ENCODE measurements at places on chromosomes 13 and 19.
A peak's percentile ranks its signal among the peaks of the same experiment; 100 is the strongest.

- H3K36me3 ChIP-seq, result no peaks in the 10 kb centered on the region
- DNase-seq, result no peak
- peaks cover 4% of the 10 kb centered on the region for H3K4me1 ChIP-seq
Observed at GRCh38 chr19:8397271-8397670, 7.1 kb downstream of the RAB11B start.

GRCh38 chr19:39246951-39247669 is 1.5 kb downstream of the IFNL4 start:
- H3K4me3 ChIP-seq, result peak overlapping the region; percentile 55
- peak; percentile 90 for DNase-seq
- no peak overlapping the region for H3K27ac ChIP-seq

DNA sequence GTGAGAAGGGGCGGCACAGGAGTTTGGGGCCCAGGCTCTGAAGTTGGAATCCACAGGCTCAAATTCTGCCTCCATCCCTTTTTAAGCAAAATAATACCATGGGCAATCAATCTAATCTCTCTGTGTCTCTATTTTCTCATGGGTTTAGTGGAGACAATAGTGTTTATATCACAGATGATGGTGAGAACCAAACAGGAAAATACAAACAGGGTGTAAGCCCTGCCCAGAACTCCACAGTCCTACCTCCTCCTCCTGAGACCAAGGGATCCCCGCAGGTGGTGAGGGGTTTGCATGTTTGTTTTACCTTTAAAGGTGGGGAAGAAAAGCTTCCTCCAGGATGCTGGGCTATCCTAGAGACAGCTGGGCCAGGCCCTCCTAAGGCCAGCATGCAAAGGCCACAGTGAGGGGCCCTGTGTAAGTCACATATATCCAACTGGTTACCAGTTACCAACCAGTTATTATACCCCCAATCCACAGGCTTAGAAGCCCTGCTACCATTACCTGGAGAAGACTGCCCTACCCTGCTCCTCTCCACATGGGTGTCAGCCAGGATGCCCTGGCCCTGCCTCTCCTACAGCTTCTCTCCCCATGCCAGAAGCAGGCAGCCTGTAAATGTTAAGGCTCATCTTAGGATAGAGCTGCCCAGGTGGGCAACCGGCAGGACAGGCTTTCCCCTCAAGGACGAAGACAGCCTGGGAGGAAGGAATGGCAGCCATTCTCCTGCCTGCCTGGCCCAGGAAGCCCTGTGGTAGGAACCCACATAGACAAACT is 658.4 kb downstream of the UQCRFS1 start:
- no peak for DNase-seq
- H3K36me3 ChIP-seq, result no peaks in the 10 kb centered on the region
- H3K4me3 ChIP-seq, result no peak overlapping the region
- no peaks in the 10 kb centered on the region for H3K4me1 ChIP-seq
- no peak overlapping the region for H3K27ac ChIP-seq

DNA sequence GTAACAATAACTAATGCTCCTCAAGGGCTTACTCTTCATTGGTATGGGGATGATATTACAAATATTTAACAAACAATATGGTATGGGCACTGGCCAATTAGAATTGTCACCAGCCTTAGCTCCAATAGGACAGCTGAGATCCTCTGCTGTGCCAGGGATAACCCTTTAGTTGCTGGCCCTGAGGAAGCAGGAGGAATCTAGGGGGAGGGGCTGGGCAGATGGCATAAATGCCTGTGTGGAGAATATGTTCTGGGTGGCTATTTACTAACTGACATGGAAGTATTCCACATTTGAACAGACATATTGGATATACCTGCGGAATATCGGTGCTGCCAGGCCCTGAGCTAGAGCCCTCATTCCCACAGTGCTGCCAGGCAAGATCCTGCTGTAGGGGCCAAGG is 16.6 kb upstream of the LRCH1 start:
- H3K36me3 ChIP-seq, result no peaks in the 10 kb centered on the region
- H3K4me3 ChIP-seq, result no peak overlapping the region
- H3K4me1 ChIP-seq, result peaks cover 4% of the 10 kb centered on the region
- no peak overlapping the region for H3K27ac ChIP-seq
- H3K27me3 ChIP-seq, result no peaks in the 10 kb centered on the region

DNA sequence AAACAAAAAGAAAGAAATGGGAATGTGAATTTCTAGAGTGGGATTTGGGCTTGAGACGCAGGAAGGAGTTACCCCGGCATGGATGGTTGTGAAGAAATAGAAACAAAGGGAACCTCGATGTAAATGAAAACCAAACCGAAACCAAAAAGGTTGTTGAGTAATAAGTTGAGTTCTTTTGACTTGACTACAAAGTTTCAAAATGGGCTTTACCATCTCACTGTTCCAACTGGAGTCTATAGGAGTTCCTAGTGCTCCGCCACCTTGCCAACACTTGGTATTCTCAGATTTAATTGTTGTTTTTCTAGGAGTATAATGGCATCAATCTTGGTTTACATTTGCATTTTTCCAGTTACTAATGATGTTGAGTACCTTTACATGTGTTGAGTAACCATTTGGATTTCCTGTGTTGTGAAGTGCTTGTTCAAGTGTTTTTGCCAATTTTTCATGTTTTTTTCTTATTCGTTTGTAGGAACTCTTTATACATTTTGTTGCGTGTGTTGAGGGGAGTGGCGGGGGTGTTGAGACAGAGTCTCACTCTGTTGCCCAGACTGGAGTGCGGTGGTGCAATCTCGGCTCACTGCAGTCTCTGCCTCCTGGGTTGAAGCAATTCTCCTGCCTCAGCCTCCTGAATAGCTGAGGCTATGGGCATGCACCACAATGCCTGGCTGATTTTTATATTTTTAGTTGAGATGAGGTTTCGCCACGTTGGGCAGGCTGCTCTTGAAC is 9.2 kb downstream of the UBE2S start:
- DNase-seq, result no peak
- H3K4me3 ChIP-seq, result no peak overlapping the region
- peaks cover 21% of the 10 kb centered on the region for H3K36me3 ChIP-seq
- H3K27me3 ChIP-seq, result no peaks in the 10 kb centered on the region

- no peaks in the 10 kb centered on the region for H3K27me3 ChIP-seq
- H3K36me3 ChIP-seq, result no peaks in the 10 kb centered on the region
- no peak for DNase-seq
- H3K4me1 ChIP-seq, result peaks cover 6% of the 10 kb centered on the region
Observed at GRCh38 chr19:658916-659839, 3.8 kb downstream of the RNF126 start.

DNA sequence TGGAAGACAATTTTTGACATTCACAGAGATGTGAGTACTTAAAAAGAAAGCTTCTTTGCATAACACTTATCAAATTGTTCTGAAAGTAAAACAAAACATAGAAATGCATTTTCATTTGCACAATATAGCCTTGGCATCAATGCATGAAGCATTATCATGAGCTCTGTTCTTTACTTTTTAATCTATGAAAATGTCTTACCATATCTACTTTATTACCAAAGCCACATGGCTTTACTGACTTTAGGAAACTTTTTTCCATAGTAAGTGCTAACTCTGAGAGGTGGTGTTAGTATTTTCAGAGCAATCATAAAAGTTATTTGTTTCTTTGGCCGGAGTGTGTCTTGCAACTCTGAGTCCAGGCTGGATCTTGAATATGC is 10.5 kb downstream of the TNFRSF19 start:
- H3K27me3 ChIP-seq, result peaks cover 42% of the 10 kb centered on the region
- H3K4me3 ChIP-seq, result no peak overlapping the region
- H3K27ac ChIP-seq, result no peak overlapping the region
- no peaks in the 10 kb centered on the region for H3K36me3 ChIP-seq
- H3K4me1 ChIP-seq, result peaks cover 14% of the 10 kb centered on the region
- DNase-seq, result no peak

DNA sequence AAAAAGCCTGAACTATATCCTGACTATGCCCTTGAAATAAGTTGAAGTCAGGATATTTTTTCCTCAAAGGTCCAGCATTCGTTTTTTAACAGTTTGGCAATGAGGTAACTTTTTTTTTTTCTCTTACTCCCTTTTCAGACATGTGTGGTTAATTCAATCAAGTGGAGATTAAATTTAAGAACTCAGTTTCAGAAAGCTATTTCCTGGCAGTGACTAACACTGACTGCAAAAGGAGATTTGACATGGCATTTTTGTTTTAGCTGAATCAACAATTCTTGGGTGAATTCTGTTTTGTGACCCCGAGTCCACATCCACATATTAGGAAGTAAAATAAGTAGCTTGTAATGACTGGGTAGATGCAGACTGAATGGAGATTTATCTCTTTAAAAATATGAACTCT is 716.4 kb downstream of the PCDH9 start:
- no peak for DNase-seq
- no peak overlapping the region for H3K27ac ChIP-seq
- no peak overlapping the region for H3K4me3 ChIP-seq
- no peaks in the 10 kb centered on the region for H3K4me1 ChIP-seq

- no peaks in the 10 kb centered on the region for H3K27me3 ChIP-seq
- no peak overlapping the region for H3K4me3 ChIP-seq
- H3K4me1 ChIP-seq, result no peaks in the 10 kb centered on the region
- no peak for DNase-seq
Observed at GRCh38 chr13:19085876-19086275, 95.7 kb downstream of the TUBA3C start.

- peak within 1 kb of the TSS; percentile 88 for H3K4me3 ChIP-seq
- H3K27ac ChIP-seq, result peak within 1 kb of the TSS; percentile 72
- H3K27me3 ChIP-seq, result peaks cover 21% of the 10 kb centered on the region
- no peaks in the 10 kb centered on the region for H3K36me3 ChIP-seq
- H3K4me1 ChIP-seq, result peaks cover 25% of the 10 kb centered on the region
Observed at GRCh38 chr19:5340637-5341447, at the start of gene PTPRS. Gene PTPRS (minus strand): TSS chr19:5340812. CDS start chr19:5286140, 54,672 bp downstream.

DNA sequence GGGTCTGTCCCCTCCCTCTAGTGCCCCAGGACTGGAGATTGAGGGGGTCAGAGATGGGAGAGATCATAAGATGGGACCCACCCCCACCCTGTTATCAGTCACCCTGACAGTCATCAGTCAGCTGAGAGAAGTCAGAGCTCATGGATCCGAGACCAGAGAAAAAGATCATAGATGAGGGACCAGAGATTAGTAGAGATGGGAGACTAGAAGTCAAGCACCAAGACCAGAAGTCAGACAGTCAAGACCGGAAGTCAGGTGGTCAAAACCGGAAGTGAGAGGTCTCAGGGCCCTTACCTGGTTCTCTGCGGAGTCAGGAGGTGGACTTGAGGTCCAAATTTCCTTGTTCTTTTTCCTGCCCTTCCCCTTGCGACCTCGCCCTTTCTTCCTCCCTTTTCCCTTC is 7.0 kb downstream of the COL5A3 start:
- H3K27me3 ChIP-seq, result no peaks in the 10 kb centered on the region
- no peaks in the 10 kb centered on the region for H3K36me3 ChIP-seq
- no peak overlapping the region for H3K27ac ChIP-seq

DNA sequence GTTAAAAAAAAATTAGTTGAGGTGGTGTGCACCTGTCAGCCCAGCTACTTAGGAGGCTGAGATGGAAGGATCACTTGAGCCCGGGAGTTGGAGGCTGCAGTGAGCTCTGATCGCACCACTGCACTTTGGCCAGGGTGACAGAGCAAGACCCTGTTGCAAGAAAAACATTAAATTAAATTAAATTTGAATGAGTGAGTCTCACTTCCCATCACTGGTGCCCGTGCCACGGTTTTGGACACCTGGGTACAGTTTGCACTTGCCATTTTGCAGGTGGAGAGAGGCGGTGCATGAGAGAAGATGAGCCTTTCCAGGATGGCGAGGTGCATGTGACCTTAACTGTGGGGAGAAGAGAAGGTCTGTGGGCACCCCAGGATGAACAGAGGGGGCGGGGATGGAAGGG is 60.3 kb upstream of the ZNF536 start:
- H3K4me3 ChIP-seq, result no peak overlapping the region
- H3K36me3 ChIP-seq, result no peaks in the 10 kb centered on the region
- no peak for DNase-seq
- no peaks in the 10 kb centered on the region for H3K27me3 ChIP-seq

GRCh38 chr19:40281381-40282208 is 3.5 kb downstream of the AKT2 start:
- H3K4me1 ChIP-seq, result peaks cover 17% of the 10 kb centered on the region
- H3K36me3 ChIP-seq, result no peaks in the 10 kb centered on the region
- DNase-seq, result no peak
- no peak overlapping the region for H3K27ac ChIP-seq
- H3K27me3 ChIP-seq, result no peaks in the 10 kb centered on the region

DNA sequence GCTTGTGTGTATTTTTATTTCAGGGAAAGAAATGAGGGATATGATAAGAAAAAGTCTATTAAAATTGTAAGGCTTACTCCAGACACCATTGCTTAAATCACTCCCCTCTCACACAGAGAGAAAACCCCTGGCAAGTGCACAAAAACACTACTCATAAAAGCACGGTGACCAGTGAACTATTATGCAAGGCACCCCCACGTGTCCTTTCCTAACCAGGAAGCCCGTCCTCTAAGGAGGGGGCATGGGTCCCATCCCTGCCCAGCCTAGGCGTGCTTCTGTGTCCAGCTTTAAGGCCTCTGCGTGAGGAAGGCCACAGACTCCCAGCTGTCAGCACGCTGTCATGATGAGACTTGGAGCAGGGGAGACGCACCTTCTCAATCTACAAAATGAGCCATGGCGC is 83.5 kb downstream of the SLC7A1 start:
- peaks cover 8% of the 10 kb centered on the region for H3K36me3 ChIP-seq
- no peak overlapping the region for H3K27ac ChIP-seq
- no peak for DNase-seq
- no peaks in the 10 kb centered on the region for H3K27me3 ChIP-seq
- no peak overlapping the region for H3K4me3 ChIP-seq
- no peaks in the 10 kb centered on the region for H3K4me1 ChIP-seq

DNA sequence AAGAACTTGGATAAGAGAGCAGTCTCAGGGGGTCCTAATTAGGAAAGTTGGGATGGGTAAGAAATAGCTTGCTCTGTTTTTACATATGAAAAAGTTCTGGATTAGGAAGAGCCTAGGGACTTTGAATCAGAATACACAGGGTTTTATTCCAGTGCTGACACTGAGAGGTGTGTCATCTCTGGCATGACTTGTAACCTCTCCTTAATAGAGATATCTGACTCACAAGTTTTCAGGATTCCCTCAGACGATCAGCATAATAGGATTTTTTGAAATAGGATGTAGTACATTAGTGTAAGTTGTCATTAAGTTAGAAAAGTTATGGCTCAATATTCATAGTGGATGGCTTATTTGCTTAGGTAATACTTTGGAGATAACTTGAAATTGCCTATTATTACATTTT is 555.2 kb upstream of the MIR17HG start:
- H3K27ac ChIP-seq, result no peak overlapping the region
- no peaks in the 10 kb centered on the region for H3K36me3 ChIP-seq
- H3K27me3 ChIP-seq, result no peaks in the 10 kb centered on the region
- no peak overlapping the region for H3K4me3 ChIP-seq
- H3K4me1 ChIP-seq, result peaks cover 7% of the 10 kb centered on the region
- no peak for DNase-seq

DNA sequence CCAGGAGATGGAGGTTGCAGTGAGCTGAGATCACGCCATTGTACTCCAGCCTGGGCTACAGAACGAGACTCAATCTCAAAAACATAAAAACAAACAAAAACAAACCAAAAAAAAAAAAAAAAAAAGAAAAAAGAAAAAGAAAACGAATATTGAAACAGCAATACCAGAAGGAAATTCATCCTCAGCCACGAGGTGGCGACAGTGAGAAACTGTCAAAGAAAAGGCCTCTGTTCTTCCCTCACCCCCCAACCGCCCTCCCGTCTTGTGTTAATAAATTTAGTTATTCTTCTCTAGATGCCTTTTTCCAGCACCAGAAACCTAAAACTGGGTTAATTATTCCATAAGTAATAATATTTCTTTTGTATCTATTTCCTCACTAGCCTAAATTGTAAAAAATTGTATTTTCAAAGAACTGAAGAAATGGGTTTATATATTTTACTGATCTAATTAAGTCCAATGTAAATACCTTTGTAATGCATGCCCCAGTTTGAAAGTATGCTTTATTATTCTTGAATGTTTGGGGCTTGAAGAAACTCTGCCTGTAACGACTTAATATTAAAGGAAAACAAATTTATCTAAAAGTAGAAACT is 38.6 kb downstream of the LIG4 start:
- H3K27ac ChIP-seq, result no peak overlapping the region
- H3K36me3 ChIP-seq, result no peaks in the 10 kb centered on the region
- no peaks in the 10 kb centered on the region for H3K4me1 ChIP-seq
- DNase-seq, result peak; percentile 77
- no peak overlapping the region for H3K4me3 ChIP-seq
